Esophagus muscularis mucosa (tissue), 4 donors: ENCODE measurements at places on chromosomes 2 and 18. TPM values are rescaled to one million over a fixed set of nuclear protein-coding genes. Genes with fewer than 3 reads are reported as not detected.

The IL1RL1 gene
- 4.3 TPM for total RNA-seq

The SPATA3 gene
- total RNA-seq: not detected

The NEB gene
- total RNA-seq: 0.23 TPM

The ATP6V1B1 gene
- total RNA-seq: 1.6 TPM

The MEP1B gene
- total RNA-seq: not detected

The CREB1 gene
- 51.5 TPM for total RNA-seq

The RELCH gene
- 17.0 TPM for total RNA-seq

The NTSR2 gene
- not detected for total RNA-seq

The NFE2L2 gene
- total RNA-seq: 81.0 TPM

The TDRD15 gene
- total RNA-seq: 0.63 TPM

The RNF181 gene
- 137 TPM for total RNA-seq

The COLEC11 gene
- total RNA-seq: 19.1 TPM

The LTBP1 gene
- total RNA-seq: 294 TPM

The UGT1A5 gene
- total RNA-seq: not detected

The FLACC1 gene
- 4.5 TPM for total RNA-seq

The TMEM200C gene
- total RNA-seq: 0.33 TPM

GRCh38 chr2:15738225-15738546 is 146.5 kb downstream of the DDX1 start:
- H3K4me1 ChIP-seq: peaks cover 23% of the 10 kb centered on the region
- no peak overlapping the region for H3K4me3 ChIP-seq
- H3K27me3 ChIP-seq: no peaks in the 10 kb centered on the region
- H3K36me3 ChIP-seq: no peaks in the 10 kb centered on the region
- no peak overlapping the region for H3K27ac ChIP-seq
- no peak for DNase-seq

- DNase-seq: peak; percentile 85
- no peak overlapping the region for H3K27ac ChIP-seq
- no peak overlapping the region for H3K4me3 ChIP-seq
- peaks cover 46% of the 10 kb centered on the region for H3K4me1 ChIP-seq
- peaks cover 60% of the 10 kb centered on the region for H3K36me3 ChIP-seq
Measured at GRCh38 chr2:36480028-36480427, 117.9 kb downstream of the FEZ2 start.

GRCh38 chr2:21424375-21424774 is 300.6 kb downstream of the TDRD15 start:
- H3K36me3 ChIP-seq: no peaks in the 10 kb centered on the region
- no peaks in the 10 kb centered on the region for H3K4me1 ChIP-seq
- DNase-seq: peak; percentile 60
- no peak overlapping the region for H3K27ac ChIP-seq
- no peaks in the 10 kb centered on the region for H3K27me3 ChIP-seq

GRCh38 chr2:142478206-142478605 is 347.4 kb upstream of the LRP1B start:
- no peak overlapping the region for H3K4me3 ChIP-seq
- no peaks in the 10 kb centered on the region for H3K36me3 ChIP-seq
- H3K4me1 ChIP-seq: no peaks in the 10 kb centered on the region

DNA sequence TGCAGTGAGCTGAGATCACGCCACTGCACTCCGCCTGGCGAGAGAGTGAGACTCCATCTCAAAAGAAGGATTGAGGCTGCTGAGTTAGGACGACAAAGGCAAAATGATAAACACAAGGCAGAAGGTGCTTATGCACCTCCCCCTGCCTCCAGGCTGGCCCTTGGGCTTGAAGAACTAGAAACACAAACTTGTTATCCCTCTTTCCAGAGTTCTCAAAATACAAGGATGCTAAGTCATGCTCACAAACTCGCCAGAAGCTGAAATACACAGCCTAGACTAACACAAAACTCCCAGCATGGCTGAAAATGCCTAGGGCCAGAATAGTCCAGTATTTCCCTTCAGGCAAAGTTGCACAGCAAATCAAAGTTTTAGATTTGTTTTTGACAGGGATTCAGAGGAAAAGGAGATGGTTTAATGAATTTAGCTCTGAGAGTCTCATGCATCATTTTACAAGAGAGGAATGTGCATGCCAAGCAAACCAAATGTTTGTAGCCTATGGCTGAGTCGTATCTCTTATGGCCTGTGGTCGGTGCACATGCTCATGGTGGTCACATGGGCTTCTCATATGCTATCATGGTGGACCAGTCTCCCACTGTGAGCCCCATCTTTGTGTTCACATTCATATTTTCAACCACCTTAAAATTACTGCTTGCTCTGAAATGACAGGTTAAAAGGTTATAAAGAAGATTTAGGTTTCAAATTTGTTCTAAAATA is 16.2 kb upstream of the MREG start:
- no peak overlapping the region for H3K27ac ChIP-seq
- no peaks in the 10 kb centered on the region for H3K27me3 ChIP-seq
- DNase-seq: no peak
- no peaks in the 10 kb centered on the region for H3K36me3 ChIP-seq
- H3K4me1 ChIP-seq: no peaks in the 10 kb centered on the region

DNA sequence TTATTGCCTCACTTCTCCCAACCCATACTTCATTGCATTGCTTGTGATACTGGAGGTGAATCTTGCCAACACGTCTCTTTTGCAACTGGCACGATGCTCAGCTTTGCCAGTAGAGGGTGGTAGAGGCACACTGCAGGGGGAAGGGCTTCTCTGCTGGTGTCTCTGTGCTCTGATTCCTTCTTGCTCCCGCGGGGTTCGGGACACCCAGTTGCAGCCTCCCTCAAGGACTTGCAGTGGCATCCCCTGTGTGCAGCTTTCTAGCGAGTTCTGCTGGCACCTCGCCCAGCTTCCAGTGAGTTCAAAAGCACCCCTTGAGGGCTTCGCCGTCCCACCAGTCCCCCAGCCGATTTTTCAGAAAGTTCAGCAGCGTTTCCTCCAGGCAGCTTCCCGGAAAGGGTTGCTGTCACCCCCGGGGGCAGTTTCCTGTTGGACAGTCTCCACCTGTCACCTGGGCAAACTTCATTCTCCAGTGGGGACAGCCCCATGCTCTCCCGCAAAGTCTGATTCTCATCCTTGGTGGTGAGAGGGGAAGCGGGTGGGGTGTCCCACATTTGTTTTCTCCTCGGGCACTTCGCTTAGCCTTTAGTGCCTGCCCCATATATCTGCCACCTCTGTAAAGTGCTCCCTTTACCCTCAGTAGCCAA is 35.4 kb upstream of the EN1 start:
- no peak overlapping the region for H3K27ac ChIP-seq
- peaks cover 6% of the 10 kb centered on the region for H3K4me1 ChIP-seq
- no peaks in the 10 kb centered on the region for H3K36me3 ChIP-seq
- peaks cover 5% of the 10 kb centered on the region for H3K27me3 ChIP-seq
- peak; percentile 92 for DNase-seq
- no peak overlapping the region for H3K4me3 ChIP-seq

GRCh38 chr2:44459739-44460138 is 98.0 kb downstream of the CAMKMT start:
- no peaks in the 10 kb centered on the region for H3K27me3 ChIP-seq
- H3K36me3 ChIP-seq: no peaks in the 10 kb centered on the region
- no peak overlapping the region for H3K27ac ChIP-seq
- H3K4me1 ChIP-seq: no peaks in the 10 kb centered on the region
- no peak for DNase-seq

- H3K4me1 ChIP-seq: peaks cover 3% of the 10 kb centered on the region
- H3K36me3 ChIP-seq: no peaks in the 10 kb centered on the region
- H3K4me3 ChIP-seq: no peak overlapping the region
- no peaks in the 10 kb centered on the region for H3K27me3 ChIP-seq
- H3K27ac ChIP-seq: no peak overlapping the region
- DNase-seq: no peak
Measured at GRCh38 chr2:156486147-156486546, 50.0 kb downstream of the GPD2 start.

DNA sequence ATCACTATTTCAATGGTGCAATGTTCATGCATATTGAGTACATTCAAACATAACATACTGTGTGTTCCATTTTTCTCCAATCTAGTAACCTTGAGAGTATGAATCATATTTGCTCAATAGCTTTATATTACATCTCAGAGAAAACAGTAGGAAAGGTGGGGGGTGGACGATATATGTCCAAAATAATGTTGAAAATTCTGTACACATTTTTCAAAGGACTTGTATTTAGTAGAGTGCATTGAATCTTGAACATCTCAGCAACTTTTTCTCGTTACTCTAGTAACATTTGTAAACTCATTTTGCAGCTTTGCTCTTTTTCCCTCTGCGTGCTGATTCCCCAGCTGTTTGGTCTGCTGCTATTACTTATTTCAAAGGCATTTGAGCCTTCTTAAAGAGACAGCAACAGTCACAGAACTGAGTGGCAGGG is 1487.0 kb downstream of the LRP1B start:
- H3K4me3 ChIP-seq: no peak overlapping the region
- H3K4me1 ChIP-seq: no peaks in the 10 kb centered on the region
- no peaks in the 10 kb centered on the region for H3K27me3 ChIP-seq
- no peak for DNase-seq

DNA sequence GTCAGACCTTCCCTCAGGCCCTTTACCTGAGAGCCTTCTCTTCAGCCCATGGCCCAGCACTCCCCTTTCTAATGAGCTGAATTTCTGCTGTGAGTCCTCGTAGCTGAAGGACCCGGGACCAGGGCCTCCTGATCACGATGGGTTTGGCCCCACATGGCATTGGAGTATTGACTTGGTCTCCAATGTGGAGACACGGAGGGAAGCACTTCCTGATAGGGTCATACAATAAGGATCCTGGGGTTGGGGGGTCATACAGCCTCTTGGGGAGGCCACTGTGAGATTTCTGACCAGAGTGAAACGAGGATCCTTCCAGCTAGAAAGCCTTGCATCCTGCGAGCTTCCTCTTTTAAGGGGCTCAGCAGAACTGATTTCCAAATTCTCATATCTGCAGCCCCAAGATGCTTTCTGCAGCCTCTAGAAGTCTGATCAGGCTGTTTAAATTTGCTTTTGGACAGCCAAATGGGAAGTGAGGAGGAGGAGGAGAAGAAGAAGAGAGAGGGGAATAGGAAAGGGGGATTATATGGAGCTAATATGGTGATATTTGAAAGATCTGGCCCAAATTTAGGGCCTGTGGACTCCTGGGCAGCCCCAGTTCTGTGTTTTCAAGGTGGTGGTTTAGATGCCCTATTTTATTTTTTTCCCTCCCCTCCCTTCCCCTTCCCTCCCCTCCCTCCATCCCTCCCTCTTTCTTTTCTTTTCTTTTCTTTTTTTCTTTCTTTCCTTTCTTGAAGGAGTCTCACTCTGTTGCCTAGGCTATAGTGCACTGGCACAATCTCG is 38.9 kb downstream of the RHOB start:
- no peaks in the 10 kb centered on the region for H3K36me3 ChIP-seq
- peaks cover 61% of the 10 kb centered on the region for H3K4me1 ChIP-seq
- DNase-seq: no peak
- H3K27ac ChIP-seq: no peak overlapping the region
- no peaks in the 10 kb centered on the region for H3K27me3 ChIP-seq
- no peak overlapping the region for H3K4me3 ChIP-seq

DNA sequence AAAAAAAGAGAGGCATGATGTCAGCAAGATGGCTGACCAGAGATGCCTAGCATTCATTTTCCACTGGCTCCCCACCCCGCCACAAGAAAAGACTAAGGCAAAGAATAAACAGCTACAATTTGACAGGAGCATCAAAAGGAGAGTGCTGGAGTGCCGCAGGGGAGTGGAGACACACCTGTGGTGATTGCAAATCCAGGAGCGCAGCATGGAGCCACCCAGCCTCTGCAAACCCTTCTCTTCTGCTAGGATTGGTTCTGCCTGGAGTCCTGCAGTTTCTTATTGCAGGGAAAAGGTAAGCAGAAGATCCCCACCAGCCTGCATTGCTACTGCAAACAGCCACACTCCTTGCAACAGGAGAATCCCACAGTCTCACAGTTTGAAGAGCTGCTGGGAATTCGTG is 26.1 kb downstream of the BOLL start:
- no peaks in the 10 kb centered on the region for H3K4me1 ChIP-seq
- no peak overlapping the region for H3K4me3 ChIP-seq
- H3K27me3 ChIP-seq: no peaks in the 10 kb centered on the region
- H3K36me3 ChIP-seq: no peaks in the 10 kb centered on the region
- H3K27ac ChIP-seq: no peak overlapping the region
- DNase-seq: no peak

GRCh38 chr2:65072181-65072970 is 16.2 kb downstream of the CEP68 start:
- H3K27ac ChIP-seq: peak overlapping the region; percentile 5
- peaks cover 85% of the 10 kb centered on the region for H3K4me1 ChIP-seq
- no peak for DNase-seq
- no peaks in the 10 kb centered on the region for H3K27me3 ChIP-seq

DNA sequence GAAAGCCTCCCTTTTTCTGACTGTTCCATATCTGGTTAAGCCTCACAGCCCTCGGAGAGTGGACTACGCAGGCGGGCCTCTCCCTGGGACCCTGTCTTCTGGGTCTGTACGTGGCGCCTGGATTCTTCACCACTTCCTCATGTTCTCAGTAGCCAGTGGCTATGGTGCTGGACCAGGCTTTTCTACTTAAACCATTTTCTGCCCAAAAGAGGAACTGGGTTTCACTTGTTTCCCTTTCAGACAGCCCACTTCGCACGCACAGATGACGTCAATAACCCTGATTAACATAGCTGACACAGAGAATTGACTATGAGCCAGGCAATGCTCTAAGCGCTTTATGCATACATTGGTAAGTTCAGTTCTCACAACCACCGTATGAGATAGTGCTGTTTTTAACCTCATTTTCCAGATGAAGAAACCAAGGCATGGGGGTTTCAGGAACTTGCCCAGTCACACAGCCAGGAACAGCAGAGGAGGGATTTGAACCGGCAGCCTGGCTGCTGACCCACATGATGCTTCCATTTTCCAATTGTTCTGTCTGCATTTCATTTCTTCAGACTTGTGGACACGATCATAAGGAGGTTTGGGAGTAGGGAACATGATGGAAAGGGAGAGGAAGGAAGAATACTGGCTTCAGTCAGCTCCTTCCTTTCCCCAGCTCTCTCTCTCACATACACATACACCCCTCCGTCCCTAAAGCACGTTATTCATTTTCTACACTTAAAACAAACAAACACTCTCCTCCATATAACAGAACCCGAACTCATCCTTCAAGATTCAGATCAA is 41.7 kb downstream of the MYOM1 start:
- DNase-seq: no peak
- peak overlapping the region; percentile 49 for H3K27ac ChIP-seq
- H3K27me3 ChIP-seq: no peaks in the 10 kb centered on the region
- peaks cover 25% of the 10 kb centered on the region for H3K36me3 ChIP-seq
